ENCODE measurements at places on chromosomes 1 and 21.
A peak's percentile ranks its signal among the peaks of the same experiment; 100 is the strongest.

DNA sequence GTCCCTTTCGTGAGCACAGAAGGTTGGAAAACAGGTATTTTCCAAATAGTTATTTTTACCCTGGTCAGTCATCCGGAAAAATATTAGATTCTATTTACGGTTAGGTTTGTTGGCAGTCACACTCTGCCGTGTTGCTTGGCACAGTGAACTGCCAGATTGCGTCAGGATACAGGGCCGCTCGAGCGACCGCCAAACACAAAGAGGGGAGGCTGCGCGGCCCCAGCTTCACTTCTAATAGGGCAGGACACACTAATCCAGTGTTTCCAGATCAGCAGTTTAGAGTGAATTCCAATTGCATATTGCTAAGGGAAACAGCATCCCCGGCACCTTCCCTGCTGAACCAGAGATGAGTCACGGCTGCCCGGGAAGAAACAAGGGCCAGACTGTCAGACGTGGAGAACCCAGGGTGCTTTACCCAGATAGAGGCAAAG is 22.9 kb downstream of the UMODL1 start:
- no peak for DNase-seq

GRCh38 chr1:20093940-20094391 is 24.0 kb downstream of the PLA2G5 start:
- no peak for DNase-seq

DNA sequence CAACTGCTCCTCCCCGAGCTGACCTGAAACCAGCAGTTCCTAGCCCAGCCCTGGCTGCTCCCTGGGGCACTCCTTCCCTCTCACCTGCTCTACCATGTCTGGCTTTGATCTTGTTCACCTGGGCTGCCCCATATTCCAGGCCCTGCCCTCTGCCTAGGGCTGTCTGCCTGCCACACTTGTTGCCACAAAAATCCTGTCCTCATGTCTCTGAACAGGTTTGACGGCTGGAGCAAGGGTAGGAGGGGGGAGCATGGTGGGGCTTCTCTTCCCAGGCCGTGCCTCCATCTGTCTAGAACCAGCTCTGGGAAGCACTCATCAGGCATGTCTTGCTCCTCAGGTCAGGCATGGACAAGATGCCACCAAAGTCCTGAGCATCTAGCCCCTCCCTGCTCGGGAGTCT is 44.3 kb upstream of the WNT2B start:
- DNase-seq, result no peak

- DNase-seq, result no peak
These were observed 33.4 kb upstream of the ATP5PO start for GRCh38 chr21:33948951-33949444.

DNA sequence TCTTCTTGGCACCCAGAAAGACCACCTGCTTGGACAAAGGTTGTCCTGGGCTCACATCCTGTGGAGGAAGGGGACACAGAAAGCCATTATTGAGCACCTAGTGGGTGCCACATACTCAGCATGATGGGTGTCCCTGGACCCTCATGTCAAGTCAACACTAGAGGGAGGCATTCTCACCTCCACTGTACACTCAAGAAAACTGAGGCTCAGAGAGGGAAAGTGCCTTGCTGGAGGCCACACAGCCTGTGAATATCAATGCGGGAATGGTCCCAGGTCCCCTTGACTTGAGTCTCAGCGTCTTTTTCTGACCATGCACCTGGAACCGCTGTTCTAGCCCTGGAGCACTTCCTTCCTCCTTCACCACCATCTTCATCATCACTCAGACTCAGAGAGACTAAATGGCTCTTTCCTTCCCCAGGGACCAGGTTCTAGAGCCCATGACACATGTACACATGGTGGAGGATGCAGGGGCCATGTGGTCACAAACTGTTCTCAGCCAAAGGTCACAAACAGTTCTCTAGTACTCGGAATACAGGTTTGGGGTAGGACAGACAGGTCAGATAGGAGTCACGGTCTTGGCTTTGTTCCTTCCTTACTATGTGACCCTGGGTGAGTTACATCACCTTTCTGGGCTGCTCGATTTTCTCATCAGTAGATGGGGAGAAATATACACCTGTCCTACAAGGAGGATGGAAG is 89.2 kb upstream of the WNT4 start:
- no peak for DNase-seq

- DNase-seq, result no peak
These were observed 30.7 kb downstream of the CENPF start for GRCh38 chr1:214633686-214634085.

DNA sequence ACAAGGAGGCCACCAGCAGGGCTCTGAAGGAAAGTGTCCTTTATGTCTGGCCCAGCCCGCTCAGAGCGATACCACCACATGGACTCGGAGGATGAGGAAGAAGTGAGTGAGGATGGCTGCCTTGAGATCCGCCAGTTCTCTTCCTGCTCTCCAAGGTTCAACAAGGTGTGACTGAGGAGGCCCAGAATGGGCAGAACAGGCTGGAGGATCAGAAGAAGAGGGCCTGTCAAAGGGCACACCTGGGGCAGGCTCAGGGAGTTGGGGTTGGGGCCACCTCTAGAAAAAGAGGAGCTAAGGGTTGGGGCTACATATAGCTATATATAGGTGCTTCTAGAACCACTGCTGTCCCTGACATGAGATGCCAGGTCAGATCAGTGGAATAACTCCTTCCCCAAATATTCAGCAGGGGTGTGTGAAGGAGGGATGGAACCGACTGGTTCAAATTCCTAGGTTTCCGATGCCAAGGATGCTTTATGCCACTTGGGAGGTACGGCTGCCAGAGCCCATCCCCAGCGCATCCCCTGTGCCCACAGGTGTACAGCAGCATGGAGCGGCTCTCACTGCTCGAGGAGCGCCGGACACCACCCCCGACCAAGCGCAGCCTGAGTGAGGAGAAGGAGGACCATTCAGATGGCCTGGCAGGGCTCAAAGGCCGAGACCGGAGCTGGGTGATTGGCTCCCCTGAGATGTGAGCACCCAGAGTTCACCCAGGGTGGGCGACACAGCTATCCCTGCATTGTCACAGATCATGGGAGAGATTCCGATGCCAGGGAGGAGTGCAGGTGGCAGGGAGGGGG is 102.2 kb downstream of the PIK3R3 start:
- no peak for DNase-seq

DNA sequence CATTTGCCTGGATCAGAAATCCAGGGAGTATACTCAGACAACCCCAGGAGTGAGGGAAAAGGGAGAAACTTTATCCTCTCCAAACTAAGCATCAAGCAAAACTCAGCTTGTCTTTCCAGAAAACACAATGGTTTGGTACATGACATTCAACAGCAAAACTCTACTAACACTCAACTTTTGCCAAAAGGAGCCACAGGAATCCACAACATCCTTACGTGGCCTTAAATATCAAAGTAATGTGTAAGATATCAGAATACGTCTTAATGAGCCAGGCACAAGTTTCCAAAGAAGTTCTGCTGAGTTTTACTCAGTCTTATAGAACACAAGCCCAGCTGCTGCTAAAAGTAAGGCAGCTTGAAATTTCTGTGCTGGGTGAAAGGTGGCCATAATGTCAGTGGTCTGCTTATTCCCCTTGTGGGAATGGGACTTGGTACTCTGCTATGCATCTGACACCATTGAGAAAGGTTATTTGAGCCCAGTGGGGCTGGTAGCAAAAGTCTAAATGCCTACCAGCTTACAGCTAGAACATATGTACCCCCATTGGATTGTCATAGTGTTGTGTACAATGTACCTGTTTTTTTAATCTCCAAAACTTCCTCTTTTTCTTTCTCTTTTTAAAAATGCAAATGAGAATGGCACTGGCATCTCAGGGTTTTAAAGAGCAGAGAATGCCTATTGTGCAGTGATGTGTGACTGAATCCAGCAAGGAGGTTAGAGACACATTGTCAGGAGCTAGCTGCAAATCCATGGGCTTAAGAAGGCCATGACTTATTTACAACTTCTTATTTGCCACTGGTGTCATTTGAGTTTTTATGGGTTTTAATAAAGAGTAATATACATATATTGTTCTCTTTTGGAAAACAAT is 62.0 kb upstream of the ST6GALNAC3 start:
- no peak for DNase-seq

GRCh38 chr1:55575571-55576279 is 360.6 kb upstream of the USP24 start:
- DNase-seq, result no peak

- DNase-seq, result peak; percentile 21
These were observed 338.1 kb upstream of the SNX7 start for GRCh38 chr1:98323388-98323787.

- no peak for DNase-seq
These were observed 53.1 kb upstream of the CD55 start for GRCh38 chr1:207268337-207268736.

DNA sequence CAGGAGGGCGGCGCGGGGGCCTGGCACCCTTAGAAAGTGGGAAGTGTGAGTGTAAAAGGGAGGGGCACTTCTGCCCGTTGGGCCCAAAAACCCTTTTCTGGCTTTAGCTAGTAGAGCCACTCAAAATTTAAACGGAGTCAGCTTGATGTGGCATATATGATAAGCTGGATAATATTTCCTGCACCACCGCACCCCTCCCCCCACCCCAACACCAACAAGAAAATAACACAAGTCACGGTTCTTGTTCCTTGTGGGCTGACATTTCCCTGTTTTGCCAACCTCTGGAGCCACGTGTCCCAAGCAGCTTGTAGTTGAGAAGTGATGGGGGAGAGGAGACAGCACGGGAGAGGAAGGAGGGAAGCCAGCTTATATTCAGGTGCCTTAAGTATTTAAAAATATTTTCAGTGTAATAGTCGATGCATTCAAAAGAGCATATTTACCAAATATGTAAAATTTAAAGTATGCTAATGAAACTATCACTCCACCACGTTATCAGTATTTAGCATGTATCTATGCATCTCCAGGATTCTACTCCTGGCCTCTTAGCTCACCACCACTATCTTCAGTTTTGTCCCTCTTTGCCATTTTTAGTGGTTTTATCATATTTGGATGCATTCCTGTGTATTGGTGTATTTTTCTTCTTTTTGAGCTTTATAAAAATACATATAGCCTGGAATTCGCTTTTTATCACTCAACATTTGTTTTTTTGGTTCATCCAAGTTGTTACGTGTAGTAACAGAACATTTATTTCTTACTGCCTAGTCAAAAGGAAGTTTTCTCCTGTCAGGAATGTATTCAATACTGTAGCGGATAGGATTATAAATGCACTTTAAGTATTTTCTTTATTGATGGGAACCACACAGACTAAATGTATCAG is 773 bp upstream of the DDX59 start:
- peak; percentile 97 for DNase-seq

GRCh38 chr1:169124459-169124858 is 18.0 kb downstream of the ATP1B1 start:
- no peak for DNase-seq

DNA sequence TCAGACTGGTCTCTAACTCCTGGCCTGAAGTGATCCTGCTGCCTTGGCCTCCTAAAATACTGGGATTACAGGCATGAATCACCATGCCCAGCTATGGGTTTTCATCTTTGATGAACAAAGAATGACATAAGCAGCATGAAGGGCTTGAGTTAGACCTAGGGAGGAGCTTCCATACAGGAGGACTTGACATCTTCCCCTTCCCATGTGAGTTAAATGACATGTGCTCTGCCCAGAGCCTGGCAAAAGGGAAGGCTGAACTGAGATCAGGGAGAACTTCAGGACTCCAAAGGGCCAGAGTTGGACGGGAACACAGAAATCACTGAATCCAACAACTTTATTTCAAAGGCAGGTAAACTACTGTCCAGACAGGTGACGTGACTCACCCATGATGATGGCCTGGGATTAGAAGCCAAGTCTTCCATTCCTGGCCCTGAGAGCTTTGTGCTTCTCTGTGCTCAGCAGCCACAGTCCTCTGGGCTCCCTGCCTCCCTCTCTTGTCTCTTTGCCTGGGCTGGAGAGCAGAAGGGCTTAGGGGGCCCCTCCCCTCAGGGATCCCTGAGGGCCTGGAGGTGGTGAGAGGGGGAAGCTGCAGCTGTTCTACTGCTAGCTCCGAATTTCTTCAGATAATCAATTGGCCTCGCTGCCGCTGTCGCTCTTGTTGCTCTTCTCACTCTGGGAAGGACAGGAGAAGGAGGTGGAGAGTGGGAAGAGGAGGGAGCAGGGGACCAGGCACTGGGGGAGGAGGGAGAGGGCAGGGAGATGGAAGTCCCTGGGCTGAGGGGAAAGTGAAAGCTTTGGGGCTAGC is 7.6 kb downstream of the NHLH1 start:
- DNase-seq, result no peak

- DNase-seq, result no peak
These were observed 21.0 kb downstream of the EXO1 start for GRCh38 chr1:241869022-241869421.

GRCh38 chr1:235632506-235633401 is 16.8 kb downstream of the GNG4 start:
- peak; percentile 75 for DNase-seq

DNA sequence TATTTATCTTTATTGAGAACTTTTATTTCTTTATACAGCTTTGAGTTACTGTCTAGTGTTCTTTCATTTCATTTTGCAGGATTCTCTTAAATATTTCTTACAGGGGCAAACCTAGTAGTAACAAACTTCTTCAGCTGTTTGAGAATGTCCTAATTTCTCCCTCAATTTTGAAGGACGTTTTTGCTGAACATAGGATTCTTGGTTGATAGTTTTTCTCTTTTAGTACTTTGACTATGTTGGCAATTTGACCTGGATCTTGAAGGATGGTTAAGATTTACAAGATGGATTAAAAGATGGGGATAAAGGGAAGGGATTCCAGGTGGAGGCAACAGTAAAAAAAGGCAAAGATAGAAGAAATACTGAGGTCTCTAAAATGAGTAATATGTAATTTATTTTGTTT is 38.9 kb downstream of the XPR1 start:
- peak; percentile 16 for DNase-seq

- DNase-seq, result no peak
These were observed 8.9 kb downstream of the LYST start for GRCh38 chr1:235857756-235858155.

DNA sequence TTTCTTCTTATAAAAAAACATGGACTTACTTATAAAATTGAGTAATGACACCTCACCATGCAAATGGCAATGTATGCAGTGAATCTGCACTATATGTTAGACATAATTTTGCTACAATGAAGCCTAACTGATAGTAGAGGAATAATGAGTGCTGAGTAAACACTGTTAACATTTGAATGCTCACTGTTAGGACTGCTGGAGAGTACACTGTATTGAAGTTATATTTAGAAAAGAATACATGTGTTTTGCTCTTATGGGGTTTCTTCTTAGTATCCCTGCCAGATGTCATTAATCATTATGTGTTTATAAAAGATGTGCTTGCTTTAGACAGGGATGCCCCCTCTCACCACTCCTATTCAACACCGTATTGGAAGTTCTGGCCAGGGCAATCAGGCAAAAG is 111.1 kb upstream of the ZP4 start:
- DNase-seq, result no peak
